Choroid plexus epithelial cell (primary cell): ENCODE measurements at places on chromosomes 5 and 9.

DNA sequence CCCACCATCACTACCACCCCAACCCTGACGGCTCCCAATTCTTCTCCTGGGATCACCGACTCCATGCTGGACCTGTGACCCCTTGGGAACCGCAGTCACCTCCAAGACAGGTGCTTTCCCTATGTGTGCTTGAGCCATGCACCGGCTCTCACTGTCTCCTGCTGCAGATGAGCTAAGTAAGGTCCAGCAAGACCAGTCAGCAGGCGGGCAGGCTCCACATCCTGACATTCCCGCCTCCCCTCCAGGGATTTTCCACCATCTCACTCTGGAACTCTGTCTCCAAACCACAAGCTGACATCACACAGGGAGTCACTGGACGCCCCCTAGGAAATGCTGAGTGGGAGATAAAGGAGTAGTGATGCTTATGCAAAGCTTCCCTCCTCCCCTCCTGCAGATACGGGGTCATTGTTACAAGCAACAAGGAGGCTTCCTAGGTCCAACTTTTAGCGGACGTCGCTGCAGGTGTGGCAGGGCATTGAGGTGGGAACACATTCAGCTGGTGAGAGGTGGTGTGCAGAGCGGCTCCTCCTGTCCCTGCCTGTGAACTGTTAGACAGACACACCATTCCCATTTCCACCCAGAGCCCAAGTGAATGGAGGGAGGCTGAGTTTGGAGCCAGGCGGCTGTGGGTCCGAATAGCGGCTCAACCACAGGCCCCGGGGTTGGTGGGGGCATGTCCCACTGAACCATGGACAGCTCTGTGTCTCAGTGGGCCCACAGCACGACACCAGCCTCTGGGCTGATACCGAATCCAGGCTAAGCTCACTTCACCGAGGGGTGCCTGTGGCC lies 129.2 kb upstream of the PHYKPL start:
- no peak for DNase-seq

- peak; percentile 65 for DNase-seq
Observed at GRCh38 chr5:103621548-103621930, 59.0 kb upstream of the NUDT12 start.

GRCh38 chr5:17257705-17258273 lies 40.4 kb downstream of the BASP1 start:
- peak; percentile 50 for DNase-seq

- DNase-seq: peak; percentile 62
Observed at GRCh38 chr5:72246954-72247442, 73.0 kb downstream of the MRPS27 start.

DNA sequence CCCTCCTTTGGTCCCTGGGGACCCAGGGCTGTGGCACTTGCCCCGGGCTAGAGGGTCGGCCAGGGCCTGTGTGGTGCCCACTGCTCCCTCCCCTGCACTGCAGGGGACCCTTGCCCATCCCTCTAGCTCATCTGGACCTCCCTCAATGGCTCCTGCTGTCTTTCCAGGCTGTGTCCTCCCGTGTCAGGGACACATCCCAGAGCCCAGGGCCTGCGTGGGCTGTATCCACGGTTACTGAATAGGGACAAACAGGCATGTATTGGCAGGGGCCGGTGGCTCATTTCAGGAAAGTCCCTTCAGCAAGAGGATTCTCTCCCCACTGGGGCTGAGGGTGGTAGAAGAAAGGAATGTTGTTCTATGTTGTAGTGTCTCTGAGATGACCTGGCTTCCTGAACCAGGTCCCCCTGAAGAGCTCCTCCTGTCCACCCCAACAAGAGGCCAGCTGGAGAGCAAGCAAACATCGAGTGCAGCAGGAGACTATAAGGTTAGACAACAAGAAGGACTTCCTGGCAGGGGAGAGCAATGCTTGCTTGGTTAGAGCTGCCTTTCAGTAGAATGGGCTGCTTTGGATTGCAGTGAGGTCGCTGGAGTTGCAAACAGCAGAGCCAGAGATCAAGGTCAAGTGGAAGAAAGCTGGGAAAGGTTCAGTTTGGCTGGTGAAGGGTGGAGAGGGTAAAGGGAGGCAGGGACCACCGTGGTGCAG lies 1.0 kb upstream of the CRB2 start:
- DNase-seq: no peak
